T-helper 2 cell (primary cell): ENCODE measurements at places on chromosomes 6 and 20.

GRCh38 chr6:166760288-166760687 is 133.2 kb upstream of the RPS6KA2 start:
- DNase-seq, result peak; percentile 42

GRCh38 chr6:138541823-138542481 is 42.7 kb upstream of the NHSL1 start:
- no peak for DNase-seq

DNA sequence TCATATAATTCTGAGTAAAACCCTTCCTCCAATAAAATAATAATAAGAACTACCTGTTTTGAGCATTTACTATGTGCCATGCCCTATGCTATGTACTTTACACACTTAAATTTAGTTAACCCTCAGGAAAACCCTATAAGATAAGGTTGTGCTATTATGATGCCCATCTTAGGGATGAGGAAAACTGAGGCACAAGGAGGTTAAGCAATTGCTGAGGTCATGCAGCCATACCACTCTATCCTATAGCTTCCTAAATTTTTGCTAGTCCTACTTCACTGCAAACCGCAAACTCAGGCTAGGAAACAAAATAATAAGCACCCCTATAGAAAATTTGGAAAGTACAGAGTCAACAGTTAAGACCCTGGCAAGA is 38.9 kb upstream of the GFOD1 start:
- no peak for DNase-seq

GRCh38 chr6:31676322-31676903 is 4.5 kb downstream of the LY6G5C start:
- DNase-seq, result no peak

DNA sequence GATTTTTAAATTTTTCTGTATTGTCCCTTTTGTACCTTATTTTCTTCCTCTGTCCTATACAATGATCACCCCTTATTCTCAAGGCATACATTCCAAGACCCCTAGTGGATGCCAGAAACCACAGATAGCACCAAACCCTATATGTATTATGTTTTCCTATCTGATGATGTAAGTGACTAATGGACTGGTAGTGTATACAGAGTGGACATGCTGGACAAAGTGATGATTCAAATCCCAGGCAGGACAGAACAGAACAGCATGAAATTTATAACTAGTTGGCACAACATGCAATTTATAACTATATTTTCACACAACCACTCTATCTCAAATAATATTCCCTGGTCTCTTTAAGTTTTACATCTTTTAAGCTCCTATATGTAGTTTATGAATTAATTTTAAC is 205.6 kb upstream of the FLRT3 start:
- DNase-seq, result no peak

DNA sequence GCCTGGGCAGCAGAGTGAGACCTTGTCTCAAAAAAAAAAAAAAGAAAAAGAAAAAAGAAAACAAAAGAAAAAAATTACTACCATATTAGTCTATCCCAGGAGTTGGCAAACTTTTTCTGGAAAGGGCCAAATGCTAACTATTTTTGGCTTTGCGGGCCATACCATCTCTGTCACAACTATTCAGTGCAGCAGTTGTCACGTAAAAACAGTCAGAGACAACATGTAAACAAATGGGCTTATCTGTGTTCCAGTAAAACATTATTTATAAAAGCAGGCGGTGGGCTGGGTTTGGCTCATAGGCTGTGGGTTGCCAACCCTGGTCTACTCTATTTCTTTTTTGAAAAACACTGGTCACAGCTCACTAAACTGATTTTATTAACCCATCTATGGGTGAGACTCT is 53.4 kb downstream of the EYA2 start:
- DNase-seq, result no peak

GRCh38 chr6:105884426-105884825 is 201.7 kb upstream of the PRDM1 start:
- no peak for DNase-seq

DNA sequence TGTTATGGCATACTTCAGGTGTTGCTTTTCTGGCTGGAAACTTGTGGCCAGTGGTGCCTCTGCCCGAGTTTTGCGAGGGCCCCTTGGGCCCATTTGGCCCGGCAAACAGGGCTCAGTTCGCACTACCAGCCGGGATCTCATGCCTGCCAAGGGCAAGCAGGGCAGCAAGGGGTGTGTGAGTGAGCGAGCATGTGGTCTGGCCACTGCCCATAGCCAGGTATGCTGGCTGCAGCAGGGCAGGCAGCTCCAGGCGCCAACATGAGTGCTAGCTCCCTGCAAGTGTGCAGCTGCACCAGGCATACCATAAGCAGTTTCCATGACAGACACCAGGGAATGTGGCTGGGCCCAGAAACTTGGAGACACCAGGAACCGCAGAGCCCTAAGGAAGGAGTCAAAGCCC is 389.5 kb downstream of the NKAIN2 start:
- no peak for DNase-seq
